ENCODE measurements at places on chromosomes 3 and 15.

DNA sequence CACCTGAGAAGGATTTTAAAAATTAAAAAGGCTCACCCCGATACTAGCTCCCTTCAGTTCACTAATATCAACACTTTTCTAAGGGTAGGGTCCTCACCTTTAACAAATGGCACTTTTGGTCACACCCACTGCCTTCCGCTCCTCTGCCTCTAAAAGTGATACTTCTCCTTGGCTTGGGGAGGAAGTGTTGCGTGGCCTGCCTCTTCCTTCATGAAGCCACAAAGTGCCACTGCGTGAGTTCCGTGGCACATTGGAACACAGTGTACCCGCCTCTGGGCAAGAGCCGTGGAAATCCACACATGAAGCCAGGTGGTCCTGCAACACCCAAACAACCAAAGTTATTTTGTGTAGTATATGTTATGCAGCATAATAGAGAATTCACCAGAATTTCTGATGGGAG lies 3.9 kb downstream of the B4GALT4 start:
- DNase-seq, result no peak

DNA sequence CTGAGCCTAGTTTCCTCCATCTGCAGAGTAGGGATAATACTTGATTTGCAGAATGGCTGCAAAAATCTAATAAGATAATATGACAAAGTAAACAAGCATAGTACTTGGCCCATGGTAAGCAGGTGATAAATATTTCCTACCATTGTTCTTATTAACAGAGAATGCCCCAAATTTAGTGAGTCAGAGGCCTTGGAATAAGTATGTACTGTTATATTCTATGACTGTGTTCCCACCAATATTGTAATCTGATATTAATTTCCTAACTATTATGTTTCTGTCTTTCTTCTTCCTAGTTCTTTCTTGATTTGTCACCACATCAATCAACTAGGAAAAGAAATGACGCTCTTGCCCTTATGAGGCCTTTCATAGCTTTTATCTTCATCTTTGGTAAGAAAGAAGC lies 178.4 kb upstream of the SLC2A2 start:
- no peak for DNase-seq

- DNase-seq, result no peak
Measured at GRCh38 chr3:58151637-58152036, 59.1 kb downstream of the DNASE1L3 start.

GRCh38 chr15:46280762-46281542 lies 646.1 kb downstream of the SQOR start:
- DNase-seq, result no peak

GRCh38 chr3:17602126-17602525 lies 140.3 kb downstream of the TBC1D5 start:
- no peak for DNase-seq

GRCh38 chr3:115156046-115156654 lies 9.1 kb upstream of the ZBTB20 start:
- no peak for DNase-seq

GRCh38 chr3:171556574-171557145 lies 96.5 kb upstream of the TNIK start:
- DNase-seq, result no peak

GRCh38 chr3:52330194-52330805 lies 14.2 kb downstream of the DNAH1 start:
- no peak for DNase-seq

- no peak for DNase-seq
Measured at GRCh38 chr15:63255489-63255990, 21.9 kb upstream of the APH1B start.

- DNase-seq, result no peak
Measured at GRCh38 chr15:81280696-81281455, 43.1 kb downstream of the STARD5 start.

- DNase-seq, result no peak
Measured at GRCh38 chr3:51710631-51711351, 3.9 kb downstream of the GRM2 start.

GRCh38 chr15:93929375-93930094 lies 301.8 kb upstream of the MCTP2 start:
- no peak for DNase-seq

DNA sequence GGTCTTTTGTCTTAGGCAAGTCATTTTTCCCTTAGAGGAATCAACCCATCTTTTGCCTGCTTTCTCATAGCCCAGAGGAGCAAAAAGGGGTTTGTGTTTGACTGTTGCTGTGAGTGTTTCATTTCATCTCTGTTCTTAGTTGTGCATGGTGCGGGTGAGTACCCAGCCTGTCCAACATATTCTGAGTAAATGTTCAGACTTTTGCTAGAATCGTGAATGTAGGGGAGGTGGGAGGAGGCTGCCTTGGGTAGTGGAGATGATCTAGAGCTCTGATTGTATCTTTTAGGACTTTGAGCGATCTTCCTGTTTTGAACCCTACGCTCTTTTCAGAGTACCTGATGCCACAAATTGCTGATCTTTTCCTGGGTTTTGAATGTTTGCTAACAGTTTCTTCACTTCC lies 123.1 kb downstream of the ZNF609 start:
- no peak for DNase-seq

GRCh38 chr3:112512320-112512719 lies 13.0 kb upstream of the BTLA start:
- DNase-seq, result no peak

DNA sequence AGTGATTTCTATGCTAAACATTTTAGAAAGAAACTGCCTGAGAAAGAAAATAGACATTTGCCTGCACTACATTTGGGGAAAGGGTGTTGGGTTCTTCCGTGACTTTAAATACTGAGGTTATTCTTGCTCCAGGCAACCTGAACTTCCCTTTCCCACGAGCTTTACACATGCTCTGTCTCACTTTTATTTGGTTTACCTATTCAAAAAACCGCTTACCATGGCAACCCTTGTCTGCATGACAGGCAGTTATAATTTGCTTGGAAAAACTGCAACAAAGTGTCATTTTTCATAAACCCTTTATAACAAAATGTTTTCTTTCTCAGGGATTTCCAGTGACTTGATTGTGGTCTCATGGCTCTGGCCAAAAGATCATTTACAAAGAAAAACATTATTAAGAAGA lies 416.3 kb upstream of the MEIS2 start:
- DNase-seq, result no peak

DNA sequence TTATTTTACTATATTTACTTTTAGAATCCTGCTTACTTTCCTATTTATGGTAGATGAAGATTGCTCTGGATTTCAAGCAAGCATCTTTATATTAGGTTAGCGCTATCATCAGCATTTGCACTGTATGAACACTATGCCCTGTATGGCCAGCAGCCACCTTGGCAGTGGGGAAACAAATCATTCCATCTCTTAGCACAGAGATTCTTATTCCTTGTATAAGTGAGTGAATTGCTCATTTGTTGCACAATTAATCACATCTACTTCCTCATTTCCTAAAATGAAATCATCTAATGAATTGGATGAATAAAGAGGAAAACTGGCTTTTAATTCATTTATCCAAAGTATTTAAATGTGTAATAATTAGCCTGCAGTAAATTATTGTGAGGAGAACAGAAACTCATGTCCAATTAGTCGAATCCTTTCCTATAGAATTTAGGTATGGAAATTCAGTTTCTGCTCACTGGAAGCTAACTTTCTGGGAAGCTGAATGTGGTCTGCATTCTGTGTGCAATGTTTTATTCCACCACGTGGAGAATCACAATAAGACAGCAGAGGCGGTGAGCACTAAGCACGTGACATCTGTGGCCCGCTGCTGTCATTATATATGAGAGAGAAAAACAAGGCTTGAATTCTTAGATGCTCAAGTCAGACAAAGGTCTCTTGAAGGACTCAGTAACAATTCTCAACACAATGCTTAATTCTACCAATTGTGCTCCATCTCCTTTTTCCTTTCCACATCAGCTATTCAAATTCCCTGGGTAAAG lies 93.4 kb downstream of the PEX5L start:
- no peak for DNase-seq

DNA sequence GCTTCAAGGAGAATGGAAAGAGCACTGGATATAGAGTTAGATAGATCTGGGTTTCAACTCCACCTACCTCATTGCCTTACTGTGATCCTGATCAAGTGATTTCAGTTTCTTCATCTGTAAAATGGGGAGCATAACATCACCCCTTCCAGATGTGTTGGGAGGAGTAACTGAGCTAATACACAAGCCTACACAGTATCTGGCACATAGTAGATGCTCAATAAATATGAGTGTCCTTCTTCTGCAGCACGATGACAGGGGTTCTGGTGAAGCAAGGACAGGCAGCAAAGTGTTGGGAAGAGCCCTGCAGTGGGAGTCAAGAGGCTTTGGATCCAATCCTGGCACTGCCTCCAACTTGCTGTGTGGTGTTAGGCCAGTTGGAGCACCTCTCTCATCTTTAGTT lies 270.0 kb downstream of the UACA start:
- DNase-seq, result no peak

GRCh38 chr3:14957925-14958324 lies 10.5 kb downstream of the NR2C2 start:
- DNase-seq, result no peak

DNA sequence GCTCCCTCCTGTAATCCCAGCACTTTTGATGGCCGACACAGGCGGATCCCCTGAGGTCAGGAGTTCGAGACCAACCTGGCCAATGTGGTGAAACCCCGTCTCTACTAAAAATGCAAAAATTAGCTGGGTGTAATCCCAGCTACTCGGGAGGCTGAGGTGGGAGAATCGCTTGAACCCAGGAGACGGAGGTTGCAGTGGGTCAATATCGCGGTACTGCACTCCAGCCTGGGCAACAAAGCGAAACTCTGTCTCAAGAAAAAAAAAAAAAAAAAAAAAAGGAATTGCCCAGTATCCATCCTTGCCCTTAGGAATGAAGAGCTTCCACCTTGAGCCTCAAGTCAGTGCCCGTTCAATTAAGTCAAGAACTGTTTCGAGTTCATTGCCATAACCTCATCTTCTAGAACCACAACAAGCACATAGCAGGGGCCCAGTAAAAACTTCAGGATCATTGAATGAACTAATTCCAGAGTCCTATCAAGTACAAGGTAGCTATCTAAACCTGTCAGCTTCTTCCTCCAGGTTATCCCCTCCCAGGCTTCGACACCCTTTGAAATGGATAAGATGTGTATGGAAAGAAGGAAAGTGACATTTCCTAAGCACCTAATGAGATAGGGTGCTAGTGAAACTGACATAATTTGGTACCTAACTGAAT lies 826 bp downstream of the DBR1 start:
- DNase-seq, result no peak

DNA sequence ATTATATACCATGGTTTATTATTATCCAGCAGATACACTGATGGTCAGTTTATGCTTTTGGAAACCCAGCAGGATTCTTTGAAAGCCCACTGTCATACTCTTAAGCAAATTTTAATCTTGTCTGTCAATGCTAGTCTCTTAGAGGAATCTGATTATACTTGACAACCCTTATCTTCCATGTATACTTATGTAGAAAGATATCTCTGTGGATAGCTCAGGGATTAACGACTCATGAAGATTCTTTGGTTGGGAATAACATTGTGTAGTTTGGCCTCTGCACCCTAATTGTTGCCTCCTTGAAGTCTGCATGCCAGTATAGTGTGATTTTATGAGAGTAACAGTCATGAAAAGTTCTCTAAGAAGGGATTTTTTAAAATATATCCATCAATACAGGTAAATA lies 33.0 kb downstream of the FILIP1L start:
- DNase-seq, result no peak

DNA sequence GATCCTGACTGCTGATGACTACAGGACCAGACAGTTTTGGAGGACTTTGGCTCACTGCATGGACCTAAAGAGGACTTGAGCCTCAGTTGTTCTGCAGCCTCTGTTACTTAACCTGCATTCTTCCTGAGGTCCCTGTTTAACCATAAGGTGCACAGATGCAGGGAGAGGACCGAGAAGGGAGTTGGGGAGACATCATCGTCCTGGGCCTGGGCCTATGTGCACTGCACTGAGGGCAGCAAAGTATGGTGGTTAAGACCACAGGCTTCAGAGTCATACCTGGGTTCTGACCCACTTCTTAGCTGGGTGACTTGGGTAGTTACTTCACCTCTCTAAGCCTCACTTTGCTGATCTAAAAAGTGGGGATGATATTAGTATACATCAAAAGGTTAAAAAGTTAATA lies 21.9 kb downstream of the KY start:
- no peak for DNase-seq

DNA sequence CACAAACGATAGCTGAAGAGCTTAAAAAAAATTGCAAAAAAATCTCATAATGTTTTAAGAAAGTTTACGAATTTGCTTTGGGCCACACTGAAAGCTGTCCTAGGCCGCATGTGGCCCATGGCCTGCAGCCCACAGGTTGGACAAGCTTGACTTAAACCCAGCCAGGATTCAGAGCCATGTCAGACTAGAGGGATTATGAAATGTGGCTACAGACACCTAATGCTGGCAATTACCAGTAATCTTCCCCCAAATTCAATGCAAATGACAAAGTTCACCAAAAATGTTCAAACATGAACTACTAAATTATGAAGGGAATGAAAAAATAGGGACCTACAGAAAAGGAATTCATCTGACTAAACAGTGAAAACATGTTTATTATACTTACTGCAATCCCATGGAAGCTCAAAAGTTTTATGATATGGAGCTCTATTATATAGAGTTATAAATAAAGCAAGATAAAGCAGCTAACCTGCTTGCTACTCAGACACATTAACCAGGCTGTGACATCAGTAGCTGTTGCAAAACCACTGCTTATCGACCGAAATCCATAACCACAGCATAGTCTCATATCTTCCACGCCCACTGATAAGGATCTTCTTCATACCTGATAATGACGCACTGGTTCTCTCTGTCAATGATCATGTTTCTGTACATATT lies 49.2 kb downstream of the LDHAL6B start:
- DNase-seq, result no peak

GRCh38 chr3:70871909-70872656 lies 559.6 kb upstream of the MDFIC2 start:
- DNase-seq, result no peak

- DNase-seq, result no peak
Measured at GRCh38 chr3:28791713-28792255, 443.2 kb upstream of the AZI2 start.

- DNase-seq, result no peak
Measured at GRCh38 chr3:127452321-127452821, 138.2 kb downstream of the TPRA1 start.

- DNase-seq, result no peak
Measured at GRCh38 chr3:170553788-170554757, 31.8 kb downstream of the SLC7A14 start.

DNA sequence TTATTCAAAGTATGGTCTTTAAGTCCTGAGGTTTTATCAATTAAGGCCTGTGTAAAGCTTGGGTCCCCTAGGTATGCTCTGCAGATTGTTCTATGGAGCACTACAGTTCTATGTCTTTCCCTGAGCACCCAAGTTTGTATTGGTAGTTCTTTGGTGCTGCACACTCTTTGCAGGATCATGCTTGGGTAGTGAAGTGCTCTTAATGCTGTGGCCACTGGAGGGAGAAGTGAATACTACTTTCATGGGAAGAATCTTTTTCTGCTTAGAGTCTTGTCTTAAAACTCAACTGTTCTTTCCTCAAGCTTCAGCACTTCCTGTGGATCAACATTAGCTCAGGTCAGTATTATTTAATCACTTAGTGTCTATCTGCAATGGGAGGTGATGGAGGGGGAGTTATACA lies 93.6 kb upstream of the CFAP20DC start:
- DNase-seq, result no peak

GRCh38 chr3:52299879-52300611 lies 12.4 kb downstream of the GLYCTK start:
- DNase-seq, result no peak

- DNase-seq, result no peak
Measured at GRCh38 chr3:9914559-9915253, 2.2 kb upstream of the IL17RC start.
